Fibroblast of skin of abdomen (primary cell): ENCODE measurements at places on chromosomes 12 and 14.
A peak's percentile ranks its signal among the peaks of the same experiment; 100 is the strongest.

DNA sequence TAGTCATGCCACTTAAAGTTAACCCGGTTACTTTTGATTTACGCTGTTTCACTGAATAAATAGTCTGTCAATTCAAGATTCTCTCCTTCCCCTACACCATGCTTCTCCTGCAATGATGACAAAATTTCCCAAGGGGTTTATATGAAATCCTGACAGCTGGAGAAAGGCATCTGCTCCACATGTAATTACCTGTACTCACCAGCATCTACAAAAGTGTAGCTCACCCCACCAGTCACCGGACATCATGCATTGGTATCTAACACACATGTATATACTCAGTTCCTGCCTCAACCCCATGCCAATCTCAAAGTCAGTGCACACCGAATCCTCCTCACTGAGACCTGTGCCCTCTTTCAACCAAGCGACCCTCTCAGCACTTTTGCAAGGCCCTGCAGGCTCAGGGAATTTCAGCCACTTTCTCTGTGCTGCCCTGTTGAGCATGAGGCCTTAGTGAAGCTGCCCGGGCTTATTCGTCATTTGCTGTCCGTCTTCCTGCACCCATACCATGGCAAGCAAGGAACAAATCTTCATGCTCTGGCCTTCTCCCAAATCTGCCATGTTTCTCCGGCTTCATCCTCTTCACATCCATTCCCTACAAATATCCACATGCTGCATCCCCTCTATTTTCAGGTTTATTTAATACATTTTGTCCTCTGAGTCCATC is 131.6 kb downstream of the SEC23A start:
- no peak for DNase-seq

GRCh38 chr12:47954058-47954457 is 9.3 kb upstream of the TMEM106C start:
- DNase-seq = no peak

GRCh38 chr14:51395361-51395849 is 155.4 kb downstream of the TMX1 start:
- peak; percentile 92 for DNase-seq

- no peak for DNase-seq
Measured at GRCh38 chr12:94875525-94875924, 128.0 kb downstream of the NDUFA12 start.

GRCh38 chr14:94635154-94635553 is 23.0 kb downstream of the SERPINA3 start:
- DNase-seq = no peak

GRCh38 chr14:74846968-74847665 is 28.8 kb downstream of the PROX2 start:
- peak; percentile 76 for DNase-seq

DNA sequence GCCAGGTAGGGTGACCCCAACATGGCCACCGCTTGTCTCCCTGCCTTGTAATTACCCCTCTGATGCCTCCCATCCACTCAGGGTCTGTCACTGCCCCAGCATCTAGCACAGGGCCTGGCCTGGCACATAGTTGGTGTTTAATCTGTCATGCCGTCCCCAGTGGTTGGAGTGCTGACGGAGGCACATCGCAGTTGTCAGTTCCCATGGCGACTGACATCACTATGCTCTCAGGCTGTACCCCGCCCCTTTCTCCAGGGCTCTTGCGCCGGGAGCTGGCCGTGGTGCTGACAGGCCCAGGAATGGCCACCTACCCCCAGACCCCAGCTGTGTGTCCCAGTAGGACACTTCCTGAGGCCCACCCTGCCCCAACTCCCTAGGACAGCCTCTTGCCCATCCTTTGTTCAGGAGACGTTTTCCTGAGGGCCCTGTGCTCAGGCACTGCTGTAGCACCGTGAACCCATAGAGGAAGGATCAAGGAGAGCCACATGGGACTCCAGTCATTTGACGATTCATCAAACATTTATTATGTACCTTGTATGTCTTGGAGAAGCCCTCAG is 23.0 kb downstream of the FAM222A start:
- DNase-seq = peak; percentile 42

DNA sequence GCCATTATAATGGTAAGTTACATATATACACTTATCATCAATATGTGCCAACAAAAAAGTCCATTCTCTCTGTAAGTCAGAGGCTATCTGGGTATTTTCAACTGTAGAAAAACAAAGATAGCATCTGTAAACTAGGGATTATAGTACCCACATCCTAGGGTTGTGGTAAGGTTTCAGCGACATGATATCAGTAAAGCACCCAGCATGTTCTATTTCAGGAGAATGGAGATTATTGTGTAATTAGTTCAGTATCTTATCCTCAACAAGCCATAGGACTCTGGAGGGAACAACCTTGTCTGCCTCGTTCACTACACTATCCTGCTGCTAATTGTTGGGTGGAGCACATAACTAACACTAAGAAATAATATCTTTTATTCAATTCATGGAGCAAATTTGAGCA is 19.7 kb upstream of the CKAP4 start:
- no peak for DNase-seq

DNA sequence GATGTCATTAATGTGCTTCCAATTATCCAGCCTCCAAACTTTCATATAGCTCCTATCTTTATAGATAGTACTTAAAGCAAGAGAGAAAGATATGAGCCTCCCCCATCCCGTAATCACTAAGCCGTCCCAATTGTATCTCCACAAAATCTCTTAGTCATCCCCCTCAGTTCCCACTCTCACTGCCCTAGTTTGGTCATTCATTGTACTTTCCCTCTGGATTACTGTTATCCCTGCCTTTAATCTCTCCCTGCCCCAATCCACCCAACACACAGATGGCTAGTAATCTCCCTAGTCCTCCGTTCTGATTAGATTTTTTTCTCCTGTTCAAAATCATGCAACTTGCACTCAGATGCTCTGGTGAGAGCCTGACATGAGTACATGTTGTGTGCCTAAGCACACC is 5.4 kb upstream of the BCAT1 start:
- DNase-seq = no peak

DNA sequence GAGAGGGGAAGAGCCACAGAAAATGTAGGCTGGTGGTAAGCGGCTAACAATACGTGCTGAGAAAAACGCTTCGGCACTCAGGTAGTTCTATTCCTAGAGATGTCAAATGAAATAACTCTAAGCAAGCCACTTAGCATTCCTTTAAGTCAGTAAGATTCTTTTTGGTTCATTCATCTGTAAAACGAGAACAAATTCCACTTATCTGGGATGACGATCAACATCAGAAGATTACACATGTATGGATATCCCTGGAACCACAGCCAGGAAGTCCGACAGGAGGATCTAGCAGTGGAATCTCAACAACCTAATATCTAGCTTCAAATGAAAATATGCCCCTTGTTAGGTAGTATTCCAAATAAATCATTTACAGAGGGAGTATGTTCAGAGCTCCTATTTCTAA is 74.6 kb upstream of the CDKN3 start:
- DNase-seq = peak; percentile 38

- no peak for DNase-seq
Measured at GRCh38 chr12:49556391-49557186, 11.4 kb downstream of the MCRS1 start.

- no peak for DNase-seq
Measured at GRCh38 chr12:81255456-81255855, 177.6 kb downstream of the ACSS3 start.

DNA sequence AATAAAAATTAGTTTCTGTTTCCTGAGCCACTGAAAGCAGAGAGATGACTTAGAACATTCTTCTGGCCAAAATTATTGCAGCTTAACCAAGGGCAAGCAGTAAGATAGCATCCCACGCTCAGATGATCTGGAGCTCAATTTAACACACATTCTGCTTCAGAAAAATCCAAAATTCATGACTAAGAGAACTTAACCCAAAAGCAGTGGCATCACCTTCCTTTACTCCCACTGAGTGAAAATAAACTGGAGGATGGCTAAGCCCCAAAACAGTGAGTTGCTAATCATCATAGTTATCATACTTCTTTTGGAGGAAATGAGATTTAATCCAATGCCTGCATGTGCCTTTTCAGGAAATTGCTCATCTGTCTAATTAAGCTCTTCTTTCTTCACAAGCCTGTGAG is 195.4 kb downstream of the DUSP6 start:
- peak; percentile 76 for DNase-seq

GRCh38 chr12:19431407-19432308 is 7.6 kb upstream of the AEBP2 start:
- peak; percentile 87 for DNase-seq

DNA sequence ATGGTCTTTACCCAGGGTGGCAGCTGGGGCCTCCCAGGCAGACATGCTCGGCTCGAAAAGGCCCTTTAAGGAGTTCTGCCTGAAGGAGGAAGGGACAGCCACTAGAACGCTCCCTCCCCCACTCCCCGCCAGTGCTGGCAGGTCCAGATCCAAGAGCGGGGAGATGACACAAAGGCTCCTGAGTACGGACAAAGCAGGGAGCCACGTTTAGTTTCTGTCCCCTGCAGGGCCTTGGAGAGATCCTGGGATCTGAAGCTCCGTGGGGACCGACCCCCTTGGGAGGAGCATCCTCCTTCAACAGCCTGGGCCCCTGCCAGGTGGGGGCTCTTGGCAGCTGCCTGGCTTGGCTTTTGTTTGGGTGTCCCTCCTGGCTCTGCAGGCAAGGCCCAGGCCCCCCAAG is 89.7 kb downstream of the ESRRB start:
- DNase-seq = no peak

GRCh38 chr12:108689314-108690190 is 41.8 kb downstream of the CORO1C start:
- DNase-seq = peak; percentile 38

DNA sequence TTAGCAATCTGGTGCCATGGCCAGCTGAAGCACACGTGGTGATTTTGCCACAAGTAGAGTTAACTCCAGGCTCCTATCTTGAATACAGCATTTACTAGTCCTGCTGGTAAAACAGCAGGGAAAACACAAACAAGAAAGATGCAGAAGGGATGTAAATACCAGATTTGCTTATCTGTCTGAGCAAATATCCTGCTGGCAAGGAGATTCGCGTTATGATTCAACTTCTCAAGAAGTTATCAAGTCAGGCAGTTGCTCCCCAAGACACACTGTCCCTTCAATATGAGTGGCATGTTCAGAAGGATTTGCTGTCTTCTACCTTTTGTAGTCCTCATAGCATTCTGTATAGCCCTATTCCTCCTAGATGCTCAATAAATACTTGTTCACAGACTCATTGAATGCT is 171.2 kb upstream of the EGLN3 start:
- no peak for DNase-seq

DNA sequence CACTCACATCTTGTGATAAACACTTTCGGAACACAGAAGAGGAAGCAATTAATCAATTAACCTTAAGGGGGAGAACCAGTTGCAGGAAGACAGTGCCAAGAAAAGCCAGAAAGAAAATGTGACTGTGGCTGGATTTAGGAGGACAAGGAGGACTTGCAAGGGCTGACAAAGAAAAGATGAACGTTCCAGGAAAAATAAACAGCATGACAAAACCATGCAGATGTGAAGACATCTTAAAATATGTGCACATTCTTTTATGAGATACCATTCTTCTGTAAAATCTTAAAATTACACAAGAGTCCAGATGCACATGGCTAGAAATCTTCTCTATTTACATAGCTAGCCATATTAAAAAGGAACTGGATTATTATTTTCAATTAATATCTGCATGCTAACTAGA is 33.4 kb downstream of the KITLG start:
- DNase-seq = peak; percentile 65

DNA sequence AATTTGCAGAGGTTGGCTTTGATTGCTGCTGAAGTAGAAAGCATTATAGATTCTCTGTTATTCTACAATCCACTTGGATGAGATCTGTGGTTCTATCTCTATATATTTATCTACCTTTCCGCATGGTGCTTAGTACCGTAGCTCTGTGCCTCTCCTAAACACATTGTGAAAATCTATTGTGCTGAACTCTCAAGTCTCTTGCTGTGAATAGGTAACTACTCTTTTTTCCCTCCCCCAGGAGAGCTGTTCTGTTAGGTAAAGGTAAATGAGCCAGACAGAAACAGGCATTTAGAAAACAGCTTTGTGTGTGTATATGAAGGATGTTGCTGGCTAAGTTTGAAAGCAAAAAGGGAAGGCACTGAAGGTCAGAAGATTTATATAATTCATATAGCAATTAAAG is 112.6 kb downstream of the BRMS1L start:
- DNase-seq = no peak

GRCh38 chr12:82203086-82203485 is 155.1 kb downstream of the CCDC59 start:
- no peak for DNase-seq

DNA sequence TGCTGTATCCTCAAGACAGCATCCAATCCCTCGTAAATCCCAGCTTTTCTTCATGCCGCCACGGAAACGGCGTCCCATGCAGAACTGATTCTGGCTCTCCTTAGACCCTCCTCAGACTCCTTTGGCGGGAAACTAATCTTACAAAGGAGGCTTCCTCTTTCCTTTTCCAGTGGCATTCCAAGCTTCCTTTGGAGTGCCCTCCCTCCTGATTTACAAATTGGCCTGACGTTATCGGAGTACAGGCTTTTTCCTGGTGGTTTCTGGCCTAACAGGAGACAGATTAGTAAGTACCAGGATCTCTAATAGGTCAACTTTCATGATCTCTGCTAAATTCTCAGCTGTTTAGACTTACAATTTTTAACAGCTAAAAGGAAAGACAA is 1.3 kb upstream of the ZDHHC17 start:
- DNase-seq = peak; percentile 11

DNA sequence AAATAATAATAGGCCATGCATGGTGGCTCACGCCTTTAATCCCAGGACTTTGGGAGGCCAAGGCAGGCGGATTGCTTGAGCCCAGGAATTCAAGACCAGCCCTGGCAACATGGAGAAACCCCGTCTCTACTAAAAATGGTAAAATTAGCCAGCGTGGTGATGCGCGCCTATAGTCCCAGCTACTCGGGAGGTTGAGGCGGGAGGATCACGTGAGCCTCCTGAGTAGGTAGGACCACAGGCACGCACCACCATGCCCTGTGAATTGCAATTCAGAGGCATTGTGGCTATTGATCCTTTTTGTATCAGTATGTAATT is 2.3 kb downstream of the ARHGDIB start:
- no peak for DNase-seq

DNA sequence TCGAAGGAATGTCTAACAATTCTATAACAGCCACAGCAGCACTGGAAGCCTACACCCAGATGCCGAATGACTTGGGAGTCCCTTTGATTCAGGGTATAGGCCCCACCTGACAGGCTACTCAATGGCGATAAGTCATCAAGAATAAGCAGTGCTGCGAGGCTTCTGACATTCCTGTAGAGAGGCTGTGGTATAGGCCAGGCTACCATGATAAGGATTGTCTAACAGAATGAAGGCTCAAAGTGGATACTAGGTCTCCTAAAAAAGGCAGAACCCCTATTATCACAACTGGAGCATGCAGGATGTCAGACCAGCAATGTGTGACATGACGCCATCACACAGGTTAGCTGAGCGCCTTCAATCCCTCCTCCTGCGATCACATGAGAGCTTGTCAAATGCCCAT is 53.2 kb downstream of the ZFP36L1 start:
- no peak for DNase-seq

GRCh38 chr12:42631513-42631912 is 42.0 kb upstream of the PRICKLE1 start:
- DNase-seq = peak; percentile 18

- DNase-seq = no peak
Measured at GRCh38 chr14:57161583-57162234, 107.0 kb downstream of the EXOC5 start.

- no peak for DNase-seq
Measured at GRCh38 chr14:101808894-101809670, 47.6 kb downstream of the PPP2R5C start.

GRCh38 chr12:111447571-111448265 is 42.0 kb downstream of the SH2B3 start:
- no peak for DNase-seq
